ENCODE measurements at places on chromosomes 7 and 10.

GRCh38 chr10:3067859-3068179, 471 bp downstream of the PFKP start:
- DNase-seq, result no peak

- DNase-seq, result no peak
Measured at GRCh38 chr10:105949721-105950120, 1214.8 kb downstream of the SORCS1 start.

DNA sequence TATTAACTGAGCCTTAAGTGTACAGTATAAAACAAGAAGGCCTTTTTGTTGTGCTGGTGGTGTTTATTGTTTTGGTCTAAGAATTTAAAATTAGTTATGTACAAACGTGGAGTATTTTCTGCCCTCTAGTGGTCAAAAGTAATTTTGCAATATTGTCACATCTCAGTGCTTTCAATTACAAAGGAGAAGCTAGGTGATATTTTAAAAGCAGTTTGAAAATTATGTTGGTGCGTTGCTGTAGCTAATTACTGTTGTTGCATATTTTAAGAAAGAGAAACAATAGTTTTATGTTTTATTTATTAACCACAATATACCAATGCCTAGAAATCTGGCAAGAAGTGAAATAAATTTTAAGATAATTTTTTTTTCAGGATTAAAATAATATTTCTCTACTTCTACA, 11.4 kb downstream of the NPVF start:
- peak; percentile 68 for DNase-seq

GRCh38 chr7:4247106-4247876, 434.8 kb upstream of the FOXK1 start:
- no peak for DNase-seq

DNA sequence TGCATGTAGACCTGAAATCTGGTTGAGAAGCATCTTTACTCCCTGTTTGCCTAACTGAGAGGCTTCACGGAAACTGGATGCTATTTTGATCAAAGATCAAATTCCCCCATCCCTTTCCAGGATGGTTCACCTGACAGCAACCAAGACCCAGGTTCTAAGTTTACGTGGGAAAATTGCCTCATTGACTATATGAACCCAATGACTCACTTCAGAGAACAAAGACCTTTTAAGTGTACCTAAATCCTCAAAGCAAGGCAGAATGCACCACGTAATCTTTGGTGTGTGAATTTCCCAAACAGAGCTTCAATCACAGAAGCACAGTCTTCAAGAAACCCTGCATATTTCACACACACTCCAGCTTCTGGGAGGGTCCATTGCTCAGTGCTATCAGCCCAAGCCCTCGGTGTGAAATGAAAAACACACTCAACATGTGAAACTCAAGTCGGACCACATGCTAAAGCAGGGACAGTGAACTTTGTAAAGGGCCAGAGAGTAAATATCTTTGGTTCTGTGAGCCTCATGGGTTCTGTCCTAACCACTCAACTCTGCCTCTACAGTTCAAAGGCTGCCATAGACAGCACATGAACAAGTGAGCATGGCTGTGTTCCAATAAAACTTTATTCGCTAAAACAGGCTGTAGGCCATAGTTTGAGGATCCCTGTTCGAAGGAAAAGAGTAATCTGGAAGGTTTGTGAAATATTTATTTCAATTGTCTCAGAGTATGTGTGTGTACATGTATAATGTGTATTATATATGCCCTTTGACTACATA, 275.6 kb upstream of the FOXK1 start:
- no peak for DNase-seq
